Right atrium auricular region (tissue), 2 donors: ENCODE measurements at places on chromosomes 3 and 15.

- DNase-seq, result no peak
Observed at GRCh38 chr15:51253366-51253765, 85.0 kb downstream of the CYP19A1 start.

DNA sequence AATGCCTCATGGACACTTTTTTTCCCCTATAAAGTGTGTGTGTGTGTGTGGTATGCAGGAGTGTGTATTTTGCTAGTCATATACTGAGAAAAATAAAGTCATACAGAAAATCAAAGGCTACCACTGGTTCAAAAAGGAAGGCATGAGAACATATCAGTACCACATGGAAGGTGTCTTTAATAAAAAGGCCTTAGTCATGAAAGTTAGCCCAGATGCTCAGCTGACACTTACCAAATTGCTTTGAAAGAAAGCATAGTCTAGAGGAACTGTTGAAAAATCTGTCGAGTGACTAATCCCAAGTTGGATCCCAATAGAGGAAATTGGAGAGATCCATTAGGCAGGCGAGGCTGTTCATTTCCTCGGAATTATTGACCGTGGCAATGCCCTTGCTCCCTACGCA, 432.9 kb upstream of the CFAP20DC start:
- no peak for DNase-seq

DNA sequence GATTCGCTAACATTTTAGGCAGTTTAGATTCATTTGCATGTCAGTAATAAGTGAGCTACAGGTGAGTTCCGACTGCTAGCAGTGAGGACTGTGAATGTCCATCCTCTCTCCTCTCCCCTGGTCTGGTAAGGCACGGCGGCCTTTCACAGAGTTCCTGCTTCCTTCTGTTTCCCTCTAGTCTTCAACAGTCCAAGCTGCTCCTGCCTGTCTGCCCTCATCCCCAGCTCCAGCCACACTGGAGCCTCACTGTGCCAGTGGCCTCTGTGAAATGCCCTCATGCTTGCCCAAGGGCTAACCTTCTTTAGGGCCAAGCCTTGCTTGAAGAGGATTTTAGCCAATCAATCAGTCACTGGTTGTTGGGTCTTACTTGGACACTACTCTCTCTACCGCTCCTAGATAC, 145.8 kb upstream of the BHLHE40 start:
- DNase-seq, result no peak

DNA sequence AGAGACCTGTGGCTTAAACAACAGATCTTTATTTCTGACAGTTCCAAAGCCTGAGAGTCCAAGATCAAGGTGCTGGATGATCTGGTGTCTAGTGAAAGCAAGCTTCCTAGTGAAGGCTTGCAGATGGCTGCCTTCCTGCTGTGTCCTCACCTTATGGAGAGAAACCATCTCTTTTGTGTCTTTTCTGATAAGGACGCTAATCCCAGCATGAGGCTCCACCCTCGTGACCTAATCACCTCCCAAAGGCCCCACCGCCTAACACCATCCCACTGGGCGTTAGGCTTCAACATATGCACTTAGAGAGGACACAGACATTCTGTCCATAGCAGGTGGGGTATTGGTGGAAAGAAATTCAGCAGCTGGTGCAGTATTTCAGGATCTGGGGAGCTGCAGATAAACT, 19.8 kb upstream of the LYSMD4 start:
- DNase-seq, result no peak

- no peak for DNase-seq
Observed at GRCh38 chr3:158260392-158260791, 150.5 kb downstream of the RSRC1 start.

GRCh38 chr3:141797819-141798447, 34.7 kb downstream of the GRK7 start:
- DNase-seq, result no peak

DNA sequence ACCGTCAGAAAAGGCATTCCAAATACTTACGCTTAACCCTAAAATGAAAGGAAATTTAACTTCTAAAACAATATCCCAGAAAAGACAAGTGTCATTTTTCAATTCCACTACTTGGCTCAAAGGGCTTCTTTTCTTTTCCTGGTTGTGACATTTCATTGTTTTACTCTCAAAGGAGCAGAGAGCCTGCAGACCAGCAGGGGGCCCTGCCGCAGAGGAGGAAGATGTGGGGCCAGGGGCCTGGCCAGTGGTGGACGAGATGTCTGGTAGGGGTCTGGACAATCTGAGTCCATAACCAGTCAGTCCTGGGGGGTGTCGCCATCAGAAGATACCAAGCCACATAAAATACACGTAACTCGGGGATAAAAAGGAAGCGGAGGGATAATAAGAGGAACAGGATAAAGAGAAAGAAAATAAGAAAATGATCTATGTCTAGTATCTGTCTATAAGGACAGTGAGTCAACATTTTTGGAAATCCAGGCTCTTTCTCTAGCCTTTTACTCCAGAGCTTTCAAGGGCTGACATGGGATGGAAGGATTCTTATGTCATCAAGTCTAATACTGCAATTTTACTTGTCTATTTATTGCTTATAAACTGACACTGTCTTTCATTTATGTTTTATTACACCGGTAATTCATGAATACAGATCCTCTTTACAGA, 54.2 kb upstream of the ARHGEF3 start:
- DNase-seq, result no peak

- DNase-seq, result no peak
Observed at GRCh38 chr3:45462522-45463265, 74.3 kb downstream of the LARS2 start.

DNA sequence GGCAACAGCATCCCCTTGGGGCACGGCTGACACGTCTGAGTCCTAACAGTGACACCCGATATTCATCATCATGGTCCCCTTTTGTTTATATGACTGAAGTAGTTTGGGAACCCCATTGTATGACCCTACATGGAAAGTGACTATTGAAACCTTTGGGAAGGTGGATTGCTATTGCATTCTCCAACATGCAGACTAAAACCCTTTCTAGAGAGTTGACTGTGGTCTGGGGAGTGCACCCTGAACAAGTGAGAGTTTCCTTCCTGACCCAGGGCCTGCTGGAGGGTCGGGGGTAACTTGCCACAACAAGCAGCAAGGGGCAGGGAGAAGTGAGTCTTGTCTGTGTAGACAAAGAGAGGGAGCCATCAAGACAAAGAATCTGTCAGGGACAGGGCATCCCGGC, 54.4 kb downstream of the ISG20 start:
- DNase-seq, result no peak

- no peak for DNase-seq
Observed at GRCh38 chr15:80578206-80578595, 116.9 kb upstream of the ABHD17C start.

- DNase-seq, result no peak
Observed at GRCh38 chr3:183924956-183925355, 40.3 kb upstream of the PARL start.

DNA sequence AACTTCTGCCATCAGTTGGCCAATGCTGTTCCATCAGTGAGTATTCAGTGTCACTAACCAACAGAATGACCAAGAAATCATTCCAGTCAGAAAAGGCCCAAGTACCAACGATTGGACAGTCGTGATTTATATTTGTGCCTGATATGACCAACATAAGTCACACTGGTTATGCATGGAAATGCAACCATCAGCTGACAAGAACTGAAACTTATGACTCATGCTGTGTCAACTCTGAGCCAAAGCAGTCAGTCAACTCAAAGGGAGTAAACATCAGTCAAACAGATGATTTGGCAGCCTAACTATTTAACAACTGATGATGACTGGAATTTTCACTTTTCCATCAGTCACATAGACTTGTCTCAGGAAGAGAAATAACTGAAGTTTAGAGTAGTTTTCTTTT, 142.4 kb downstream of the ANXA2 start:
- no peak for DNase-seq

DNA sequence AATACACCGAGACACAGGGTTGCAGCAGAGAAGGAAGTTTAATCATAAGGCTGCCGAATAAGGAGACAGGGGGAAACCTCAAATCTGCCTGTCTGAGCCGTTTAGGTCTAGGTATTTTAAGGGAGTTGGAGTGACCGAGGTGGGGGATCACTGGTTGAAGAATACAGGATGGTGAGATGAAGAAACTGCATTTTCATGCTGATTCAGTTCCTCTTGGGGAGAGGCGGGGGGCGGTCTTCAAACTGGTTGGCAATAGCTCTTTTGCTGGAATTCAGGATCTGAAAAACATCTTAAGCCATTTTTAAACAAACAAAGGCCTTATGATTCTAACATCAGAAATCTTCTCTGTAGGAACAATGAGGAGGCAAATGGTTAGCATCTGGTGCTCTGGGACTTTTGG, 699.5 kb upstream of the CFAP20DC start:
- DNase-seq, result no peak

GRCh38 chr15:81047928-81048327, 47.2 kb downstream of the TLNRD1 start:
- DNase-seq, result no peak

- no peak for DNase-seq
Observed at GRCh38 chr15:74680456-74680855, 15.4 kb downstream of the EDC3 start.

- no peak for DNase-seq
Observed at GRCh38 chr3:72995337-72995736, 1.3 kb upstream of the PPP4R2 start.

DNA sequence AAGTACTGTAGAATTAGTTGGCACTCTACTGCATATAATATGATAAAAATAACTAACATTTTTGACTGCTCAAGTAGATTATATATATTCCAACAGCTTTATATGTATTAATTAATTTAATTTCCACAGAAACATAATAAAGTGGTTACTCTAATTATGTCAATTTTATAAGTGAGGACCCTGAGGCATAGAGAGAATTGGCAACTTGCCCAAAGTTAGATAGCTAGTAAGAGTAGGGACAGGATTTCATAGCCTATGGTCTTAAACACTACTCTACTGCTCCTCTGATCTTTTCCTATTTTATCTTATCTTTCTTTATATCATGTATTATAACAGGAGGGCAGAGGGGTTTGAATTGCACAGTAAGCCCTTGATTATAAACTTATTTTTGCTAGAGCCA, 418.7 kb upstream of the SGO1 start:
- DNase-seq, result no peak

- DNase-seq, result no peak
Observed at GRCh38 chr3:35709691-35710090, 70.4 kb downstream of the ARPP21 start.

DNA sequence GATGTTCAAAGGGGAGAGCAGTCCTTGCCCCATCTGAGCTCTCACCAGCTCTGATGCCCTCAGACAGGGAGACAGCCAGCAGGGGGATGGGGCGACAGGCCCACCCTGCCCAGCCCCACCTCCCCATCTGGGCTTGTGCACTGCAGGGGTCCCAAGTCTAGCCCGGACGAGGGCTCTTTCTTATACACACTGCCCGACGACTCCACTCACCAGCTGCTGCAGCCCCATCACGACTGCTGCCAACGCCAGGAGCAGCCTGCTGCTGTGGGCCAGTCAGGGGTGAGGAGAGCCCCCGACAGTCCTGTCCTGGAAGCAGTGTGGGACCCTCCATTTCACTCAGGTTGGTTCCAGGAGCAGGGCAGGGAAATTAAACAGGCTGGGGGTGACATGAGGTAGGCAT, 73.9 kb downstream of the BOC start:
- no peak for DNase-seq

GRCh38 chr15:43493703-43494472, 932 bp upstream of the TP53BP1 start:
- DNase-seq, result no peak

GRCh38 chr3:136042608-136043221, 77.2 kb downstream of the PPP2R3A start:
- no peak for DNase-seq

DNA sequence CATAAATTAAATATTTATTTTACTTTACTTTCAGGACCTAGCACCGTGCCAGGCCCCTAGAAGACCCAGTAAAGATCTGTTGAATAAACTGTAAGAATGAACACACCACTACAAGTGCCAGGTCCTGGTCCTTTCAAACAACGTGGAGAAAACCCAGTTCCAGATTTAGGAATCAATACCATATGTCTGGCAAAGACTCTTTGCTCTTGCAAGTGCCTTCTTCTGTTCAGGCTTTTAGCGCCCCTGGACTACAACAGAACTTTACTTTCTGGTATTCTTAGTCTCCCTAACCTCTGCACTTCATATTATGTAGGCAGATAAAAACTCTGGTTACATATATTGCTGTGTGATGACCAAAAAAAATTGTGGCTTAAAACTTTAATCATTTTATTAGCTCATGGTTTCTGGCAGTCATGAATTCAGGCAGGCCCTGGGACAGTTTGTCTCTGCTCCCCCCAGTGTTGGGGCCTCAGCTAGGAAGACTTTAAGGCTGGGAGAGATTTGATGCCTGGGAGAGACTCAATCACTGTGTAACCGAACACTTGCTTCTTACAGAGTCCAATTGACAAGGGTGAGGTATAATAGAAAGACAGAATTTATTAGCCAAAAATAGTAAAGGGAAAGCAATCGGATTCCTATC, 2.9 kb upstream of the PSMA4 start:
- no peak for DNase-seq

DNA sequence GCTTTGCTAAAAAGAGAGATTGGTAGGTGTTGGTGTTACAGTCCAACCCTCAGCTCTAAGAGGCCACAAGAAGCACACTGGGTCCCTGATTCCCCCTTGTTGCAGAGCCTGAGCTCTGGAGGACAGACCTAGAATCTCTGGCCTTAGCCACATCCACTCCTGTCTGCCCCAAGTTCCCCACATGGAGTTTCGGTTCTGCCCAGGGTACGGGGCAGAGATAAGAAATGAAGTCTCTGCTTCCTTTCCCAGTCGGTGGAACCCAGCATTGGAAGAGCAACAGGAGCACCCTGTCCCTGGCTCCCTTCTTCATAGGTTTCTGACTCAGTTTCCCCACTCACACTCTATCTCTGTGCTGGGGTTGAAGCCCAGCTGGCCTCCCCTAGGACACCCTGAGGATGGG, 13.2 kb downstream of the PRR23E start:
- no peak for DNase-seq

GRCh38 chr3:196311-197148, at the start of gene CHL1:
Gene CHL1 (plus strand): TSS chr3:196763. CDS start chr3:319777, 123,014 bp downstream.
- no peak for DNase-seq

DNA sequence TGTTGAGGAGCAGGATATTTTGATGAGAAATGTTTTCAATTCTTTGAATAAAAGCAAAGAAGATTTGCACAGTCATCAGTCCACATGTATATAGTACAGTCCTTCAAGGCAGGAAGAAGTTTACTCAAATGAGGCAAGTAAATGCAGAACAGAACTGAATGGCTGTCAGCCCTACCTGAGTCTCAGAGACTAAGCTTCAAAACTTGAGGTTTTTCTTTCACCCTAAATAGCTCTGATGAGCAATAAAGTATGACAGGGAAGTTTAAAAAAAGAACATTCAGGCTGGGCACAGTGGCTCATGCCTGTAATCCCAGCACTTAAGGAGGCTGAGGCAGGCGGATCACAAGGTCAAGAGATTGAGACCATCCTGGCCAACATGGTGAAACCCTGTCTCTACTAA, 232.5 kb downstream of the SUCLG2 start:
- DNase-seq, result no peak

GRCh38 chr3:14210843-14211594, 32.4 kb downstream of the LSM3 start:
- no peak for DNase-seq

- DNase-seq, result no peak
Observed at GRCh38 chr15:60124460-60125070, 120.5 kb downstream of the FOXB1 start.
